Hair follicle dermal papilla cell (primary cell): ENCODE measurements at places on chromosomes 3 and 15. TPM values are rescaled to one million over a fixed set of nuclear protein-coding genes. Genes with fewer than 3 reads are reported as not detected.

The ACAN gene
- total RNA-seq: 6.1 and 8.6 TPM in 2 replicates

The GCNT3 gene
- not detected in 2 replicates for total RNA-seq

The DISP2 gene
- 0.49 and 0.65 TPM in 2 replicates for total RNA-seq

The NR1D2 gene
- total RNA-seq: 67.8 and 87.3 TPM in 2 replicates

The CRYBG3 gene
- total RNA-seq: 22.5 and 27.6 TPM in 2 replicates

The C3orf49 gene
- not detected in 2 replicates for total RNA-seq

The SLC12A1 gene
- total RNA-seq: not detected in 2 replicates
